ENCODE measurements at places on chromosomes 3 and 15.

DNA sequence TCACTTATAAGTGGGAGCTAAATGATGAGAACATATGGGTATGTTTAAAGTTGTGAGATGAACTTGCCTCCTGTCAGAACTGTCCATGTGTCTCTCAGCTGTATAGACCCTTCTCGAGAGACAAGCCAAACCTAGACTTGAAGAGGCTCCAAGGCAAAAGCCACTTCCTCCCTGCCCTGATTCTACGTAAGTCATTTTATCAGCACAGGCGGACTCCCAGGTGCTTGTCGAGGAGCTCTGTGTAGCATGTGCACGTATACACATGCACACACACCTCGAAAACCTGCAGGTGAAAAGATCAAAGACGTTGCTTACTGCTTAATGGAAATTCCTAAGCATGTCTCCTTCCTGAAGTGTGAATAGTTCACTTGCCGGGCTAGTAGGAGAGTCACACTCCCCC is 5.6 kb upstream of the CLEC3B start:
- DNase-seq, result no peak

GRCh38 chr3:185409957-185410356 is 47.0 kb downstream of the MAP3K13 start:
- DNase-seq, result no peak

- DNase-seq, result no peak
Measured at GRCh38 chr3:155184011-155184410, 103.9 kb downstream of the MME start.

DNA sequence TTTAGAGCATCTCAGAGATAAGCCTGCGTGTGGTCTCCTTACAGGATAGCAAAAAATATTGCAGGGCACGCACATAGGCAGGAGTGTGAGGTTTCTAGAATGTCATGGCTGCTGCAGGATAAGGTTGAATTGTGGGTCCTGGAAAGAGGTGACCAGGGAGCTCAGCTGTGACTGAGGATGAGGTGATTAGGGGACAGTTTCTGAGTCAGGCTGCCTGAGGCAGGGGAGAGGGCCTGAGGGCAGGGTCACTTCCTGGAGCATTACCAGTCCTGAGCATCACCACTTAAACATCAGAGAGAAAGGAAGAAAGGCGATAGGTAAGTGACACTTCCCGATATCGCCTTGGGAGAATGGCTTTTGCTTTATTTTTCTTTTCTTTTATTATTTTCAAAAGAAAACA is 813.8 kb downstream of the TUSC7 start:
- no peak for DNase-seq

DNA sequence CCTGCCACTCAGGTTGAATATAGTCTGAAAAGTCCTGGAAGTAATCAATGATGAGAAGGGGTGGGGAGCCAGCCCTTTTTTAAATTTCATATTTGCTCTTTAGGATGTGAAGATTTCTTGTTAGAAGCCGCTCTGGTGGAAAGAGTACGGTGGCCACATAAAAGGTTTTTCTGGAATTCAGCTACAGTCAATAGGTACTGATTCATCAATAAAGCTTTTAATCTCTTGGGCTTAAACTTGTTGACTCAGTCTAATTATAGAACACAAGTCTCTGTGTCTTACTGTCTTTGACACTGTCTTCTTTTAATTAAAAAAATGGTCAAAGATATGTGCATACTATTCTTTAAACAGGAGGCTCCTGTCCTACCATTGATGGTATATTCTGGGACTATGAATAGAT is 99.9 kb upstream of the TP63 start:
- no peak for DNase-seq

DNA sequence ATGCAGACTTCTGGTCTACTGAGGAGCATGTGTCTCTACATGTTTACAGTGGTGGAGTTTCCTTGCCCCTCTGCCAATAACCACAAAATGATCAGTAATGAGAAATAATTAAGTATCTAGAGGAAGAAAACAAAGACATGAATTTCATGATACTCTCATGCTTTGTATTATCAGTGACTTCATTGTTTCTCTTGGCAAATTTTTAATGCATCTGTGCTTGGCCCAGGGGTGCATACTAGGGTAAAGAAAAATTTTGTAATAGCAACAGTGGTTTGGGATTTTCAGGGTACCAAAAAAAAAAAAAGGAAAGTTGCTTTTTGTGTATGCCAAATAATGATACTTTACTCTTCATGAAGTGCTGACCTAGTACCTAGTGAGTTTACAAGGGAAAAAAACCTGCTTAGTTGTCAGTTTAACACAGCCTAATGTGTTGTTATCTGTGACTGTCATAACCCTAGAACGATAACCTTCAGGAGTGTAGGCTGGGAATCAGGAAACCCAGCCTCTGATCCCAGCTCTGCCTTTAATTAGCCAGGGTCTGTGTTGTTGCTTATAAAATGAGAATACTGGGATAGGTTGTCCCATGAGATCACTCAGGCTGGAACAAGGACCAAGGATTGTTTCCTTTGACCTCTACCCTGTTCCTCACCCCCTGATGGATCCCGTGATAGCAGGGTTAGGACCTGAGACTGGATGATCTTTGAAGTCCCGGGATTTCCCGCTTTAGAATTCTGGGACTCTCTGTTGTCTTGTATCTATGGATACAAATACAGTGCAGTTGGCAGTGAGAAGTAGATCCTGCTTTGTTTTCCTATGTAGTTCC is 117.5 kb downstream of the CMSS1 start:
- DNase-seq, result no peak

DNA sequence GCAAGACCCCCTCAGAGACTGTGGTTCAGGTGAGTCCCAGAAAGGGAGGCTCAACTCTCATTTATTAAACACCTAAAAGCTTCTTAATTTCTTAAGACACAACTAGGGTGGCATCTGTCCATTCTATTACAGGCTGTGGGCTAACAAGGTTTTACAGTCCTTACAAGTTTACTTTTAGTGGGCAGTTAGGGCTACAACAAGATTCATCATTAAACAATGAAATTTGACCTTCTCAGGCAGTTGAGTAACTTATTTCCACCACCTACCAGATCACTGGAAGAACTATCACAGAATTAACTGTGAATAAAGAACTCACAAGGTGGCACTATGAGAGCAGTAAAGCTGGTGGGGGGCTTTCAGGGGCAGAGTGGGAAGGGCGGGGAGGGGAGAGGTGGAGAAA is 132.6 kb downstream of the PLD1 start:
- DNase-seq, result no peak

- no peak for DNase-seq
Measured at GRCh38 chr3:113585720-113586119, 53.4 kb downstream of the SIDT1 start.

- no peak for DNase-seq
Measured at GRCh38 chr3:48655606-48656005, 7.1 kb downstream of the CELSR3 start.

GRCh38 chr15:64067564-64068030 is 21.3 kb upstream of the DAPK2 start:
- peak; percentile 14 for DNase-seq

GRCh38 chr3:41199866-41200668 is 762 bp downstream of the CTNNB1 start:
- DNase-seq, result no peak

DNA sequence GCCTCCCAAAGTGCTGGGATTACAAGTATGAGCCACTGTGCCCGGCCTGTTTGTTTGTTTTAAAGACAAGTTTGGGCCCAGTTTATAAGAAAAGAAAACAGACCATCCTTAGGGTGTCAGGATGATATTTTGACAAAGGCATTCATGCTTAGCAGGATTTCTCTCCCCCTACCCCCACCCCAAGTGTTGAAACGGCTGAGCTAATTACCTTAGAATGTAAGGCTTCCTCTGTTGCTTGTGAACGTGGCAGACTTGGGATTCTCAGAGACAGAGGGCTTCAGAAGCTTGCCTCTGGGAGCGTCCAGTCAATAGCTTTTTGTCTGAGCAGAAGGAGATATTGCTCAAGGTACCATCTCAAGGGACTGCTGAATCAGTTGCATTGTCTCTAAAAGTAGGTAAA is 24.0 kb downstream of the FLNB start:
- no peak for DNase-seq

- DNase-seq, result no peak
Measured at GRCh38 chr3:182058488-182058887, 346.8 kb downstream of the SOX2 start.

GRCh38 chr3:18295171-18295920 is 129.8 kb downstream of the SATB1 start:
- no peak for DNase-seq

- DNase-seq, result no peak
Measured at GRCh38 chr3:29544701-29545363, 264.0 kb downstream of the RBMS3 start.

DNA sequence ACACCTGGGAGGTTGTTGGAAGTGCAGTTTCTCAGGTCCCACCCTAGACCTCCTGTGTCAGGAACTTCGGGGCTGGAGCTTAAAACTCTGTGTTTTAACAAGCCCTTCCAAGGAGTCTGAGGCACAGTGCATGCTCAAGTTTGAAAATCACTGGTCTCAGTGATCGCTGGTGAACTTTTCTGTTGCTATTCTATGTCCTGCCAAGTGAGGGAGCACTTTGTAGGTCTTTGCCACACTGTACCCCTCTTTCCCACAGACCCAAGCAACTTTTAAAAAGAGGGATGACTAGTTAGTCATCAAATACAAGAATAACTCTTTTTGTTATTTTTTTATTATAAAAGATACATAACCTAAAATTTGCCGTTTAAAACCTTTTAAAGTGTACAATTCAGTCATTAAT is 133.7 kb downstream of the AGBL1 start:
- no peak for DNase-seq

- no peak for DNase-seq
Measured at GRCh38 chr3:355622-356021, 159.1 kb downstream of the CHL1 start.

GRCh38 chr3:155607761-155608160 is 137.1 kb downstream of the PLCH1 start:
- DNase-seq, result no peak

DNA sequence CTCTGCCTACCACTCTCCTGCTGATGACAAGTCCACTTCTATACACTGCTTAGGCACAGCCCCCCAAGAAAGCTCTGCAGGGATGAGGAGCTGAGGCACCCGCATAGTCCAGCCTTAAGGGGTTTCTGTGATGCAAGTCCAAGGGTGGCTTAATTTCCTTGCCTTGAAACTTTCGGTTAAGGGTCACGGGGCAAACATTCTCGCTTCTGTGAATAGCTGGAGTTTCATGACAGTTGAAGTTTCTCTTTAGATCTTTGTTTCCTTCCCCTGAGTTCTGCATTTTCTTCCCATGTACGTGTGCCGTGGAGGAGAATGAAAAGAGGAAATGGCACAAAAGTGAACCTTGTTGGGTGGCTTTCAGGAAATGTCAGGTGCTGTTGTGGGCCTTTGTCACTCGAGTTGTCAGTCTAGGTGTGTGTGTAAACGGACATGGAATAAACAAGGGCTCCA is 7.0 kb downstream of the GPR160 start:
- DNase-seq, result no peak

DNA sequence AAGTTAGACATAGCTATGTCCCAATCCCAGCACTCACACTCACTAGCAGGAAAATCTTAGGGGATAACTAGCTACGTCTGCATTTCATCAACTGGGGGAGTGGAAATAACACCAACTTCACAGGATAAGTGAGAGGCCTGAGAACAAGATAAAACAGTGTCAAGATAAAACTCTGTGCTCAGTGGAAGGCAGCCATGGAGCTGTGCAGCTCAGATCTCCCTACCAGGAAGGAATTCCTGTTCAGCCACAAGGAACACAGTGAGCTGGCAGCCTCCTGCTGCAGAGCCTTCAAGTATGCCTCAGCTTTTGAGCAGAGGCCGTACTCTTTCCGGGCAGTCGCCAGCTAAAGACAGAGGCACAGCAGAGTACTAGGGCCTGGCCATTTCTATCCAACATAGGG is 115.8 kb upstream of the TOPAZ1 start:
- no peak for DNase-seq

DNA sequence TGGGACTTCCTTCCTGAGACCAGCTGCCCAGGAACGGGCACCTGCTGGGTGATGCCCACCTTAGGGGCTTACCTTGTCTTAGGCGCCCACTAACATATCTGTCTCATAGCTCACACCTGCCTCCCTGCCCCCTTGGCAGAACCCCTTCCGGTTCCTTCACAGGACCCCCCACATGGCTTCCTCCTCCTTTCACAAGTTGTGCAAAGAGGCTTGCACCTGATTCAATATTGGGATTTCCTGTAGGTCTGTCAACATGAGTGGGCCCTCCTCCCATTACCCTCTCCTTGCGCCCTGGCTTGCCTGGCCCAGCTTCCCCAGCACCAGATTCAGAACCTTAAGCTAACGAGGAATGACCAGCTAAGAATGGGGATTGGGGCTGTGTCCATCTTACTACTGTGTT is 633 bp downstream of the THPO start:
- DNase-seq, result no peak

DNA sequence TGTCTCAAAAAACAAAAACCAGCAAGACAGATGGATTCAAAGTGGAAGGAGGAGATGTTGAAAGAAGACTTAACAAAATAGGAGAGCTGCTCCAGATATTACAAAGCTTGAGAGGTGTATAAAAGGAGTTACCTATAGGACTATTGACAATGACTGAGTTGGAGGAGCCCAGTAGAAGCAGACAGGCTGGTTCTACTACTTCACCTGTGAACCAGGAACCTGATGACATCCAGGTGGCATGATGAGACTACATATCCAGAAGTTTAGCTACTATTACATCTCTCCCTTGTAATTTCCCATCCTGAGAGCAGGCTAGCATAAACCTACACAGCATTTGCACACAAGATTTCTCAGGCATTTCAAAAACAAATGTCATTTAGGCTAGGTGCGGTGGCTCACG is 49.3 kb downstream of the CPEB1 start:
- DNase-seq, result no peak

DNA sequence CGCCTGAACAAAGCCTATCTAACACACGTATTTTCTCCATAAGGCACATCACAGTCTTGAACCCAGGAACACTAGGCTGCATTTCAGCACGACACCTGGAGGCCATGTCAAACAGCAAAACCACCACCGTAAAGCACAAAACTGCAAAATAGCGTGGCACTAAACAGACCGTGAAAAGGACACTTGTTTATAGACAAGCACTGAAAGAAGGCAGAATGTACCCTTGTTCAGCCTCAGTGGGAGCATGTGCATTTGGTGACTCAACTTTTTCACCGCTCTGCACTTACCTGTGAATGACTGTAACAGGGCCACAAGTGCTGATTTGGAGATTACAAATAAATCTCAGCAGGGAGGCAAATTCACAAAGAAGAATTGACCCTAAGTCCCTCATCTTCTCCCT is 80.8 kb downstream of the ISG20 start:
- DNase-seq, result no peak

DNA sequence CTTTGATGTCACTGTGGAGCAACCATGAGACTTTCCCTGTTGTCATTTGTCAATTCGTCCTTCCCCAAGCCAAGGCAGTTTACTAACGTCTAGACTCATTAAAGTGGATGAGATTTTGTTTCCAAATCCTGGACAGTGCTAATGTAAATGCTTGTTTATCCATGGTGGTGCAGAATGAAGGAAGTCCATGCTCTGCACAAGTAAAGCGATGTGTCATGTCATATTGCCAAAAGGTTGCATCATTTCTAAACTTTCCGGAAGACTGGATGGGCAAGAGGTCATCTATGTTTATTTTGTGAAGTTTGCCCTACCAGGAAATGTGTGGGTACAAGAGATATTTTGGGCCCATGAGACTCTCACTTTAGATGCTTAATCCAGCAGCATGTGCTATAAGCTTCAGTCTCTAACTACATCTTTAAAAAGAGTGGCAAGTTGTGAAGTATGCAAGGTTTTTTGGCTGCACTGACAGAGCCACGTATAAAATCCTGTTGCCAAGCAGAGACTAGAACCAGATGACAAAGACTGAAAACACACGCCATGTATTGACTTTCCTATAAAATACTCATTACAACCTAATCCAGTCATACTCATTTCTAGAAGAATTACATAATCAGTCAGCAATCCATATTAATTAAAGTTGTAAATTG is 72.1 kb upstream of the FNDC3B start:
- no peak for DNase-seq

- DNase-seq, result no peak
Measured at GRCh38 chr15:59157840-59158700, 48.6 kb upstream of the LDHAL6B start.

Data from NCI-H510A (cell line).